ENCODE measurements at places on chromosomes 5 and 9.
A peak's percentile ranks its signal among the peaks of the same experiment; 100 is the strongest.

DNA sequence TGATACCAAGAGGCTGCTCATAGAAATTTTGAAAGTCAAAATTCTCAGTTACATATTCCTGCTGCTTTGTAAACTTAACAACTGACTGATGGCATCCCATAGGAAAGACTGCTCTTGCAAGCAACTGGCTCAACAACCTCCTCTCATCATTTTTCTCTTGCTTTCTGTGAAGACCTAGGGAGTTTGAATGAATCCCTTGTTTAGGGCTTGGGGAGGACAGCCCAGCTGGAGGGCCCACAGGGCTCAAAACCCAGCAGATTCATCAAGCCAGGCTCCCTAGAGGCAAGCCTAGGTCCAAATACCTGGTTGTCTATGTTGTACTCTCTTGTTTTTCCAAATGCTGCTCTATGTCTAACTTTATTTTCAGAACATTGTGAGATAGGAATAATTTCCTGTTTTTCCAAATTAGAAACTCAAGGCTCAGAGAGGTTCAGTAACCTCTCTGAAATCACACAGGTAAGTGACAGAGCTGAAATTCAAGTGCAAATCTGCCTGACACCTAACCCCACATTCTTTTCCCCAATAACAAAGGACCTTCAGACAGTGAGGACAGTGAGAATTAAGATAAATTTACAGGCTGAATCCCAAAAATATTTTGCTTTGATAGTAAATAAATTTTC is 558.9 kb upstream of the KLF4 start:
- no peak for DNase-seq

DNA sequence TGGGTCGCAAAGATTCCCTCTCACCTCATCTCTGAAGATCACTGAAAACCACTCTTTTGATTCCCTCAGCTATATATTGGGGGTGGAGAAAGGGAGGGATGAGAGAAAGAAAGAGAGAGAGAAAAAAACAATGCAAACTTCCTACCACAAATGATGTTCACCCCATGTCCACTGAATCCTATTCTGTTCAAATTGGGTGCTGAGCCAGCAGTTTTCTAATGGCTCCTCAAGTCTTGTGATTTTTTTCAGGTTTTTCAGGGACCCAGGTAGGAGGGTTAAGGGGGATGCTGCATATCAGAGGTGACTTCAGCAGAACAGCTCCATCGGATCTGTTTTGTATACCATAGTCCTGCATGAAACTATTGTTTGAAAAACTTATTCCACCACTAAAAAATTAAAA is 95.9 kb downstream of the SH3TC2 start:
- no peak for DNase-seq

- DNase-seq = no peak
These were observed 55.5 kb downstream of the TENT4A start for GRCh38 chr5:6768590-6769230.

DNA sequence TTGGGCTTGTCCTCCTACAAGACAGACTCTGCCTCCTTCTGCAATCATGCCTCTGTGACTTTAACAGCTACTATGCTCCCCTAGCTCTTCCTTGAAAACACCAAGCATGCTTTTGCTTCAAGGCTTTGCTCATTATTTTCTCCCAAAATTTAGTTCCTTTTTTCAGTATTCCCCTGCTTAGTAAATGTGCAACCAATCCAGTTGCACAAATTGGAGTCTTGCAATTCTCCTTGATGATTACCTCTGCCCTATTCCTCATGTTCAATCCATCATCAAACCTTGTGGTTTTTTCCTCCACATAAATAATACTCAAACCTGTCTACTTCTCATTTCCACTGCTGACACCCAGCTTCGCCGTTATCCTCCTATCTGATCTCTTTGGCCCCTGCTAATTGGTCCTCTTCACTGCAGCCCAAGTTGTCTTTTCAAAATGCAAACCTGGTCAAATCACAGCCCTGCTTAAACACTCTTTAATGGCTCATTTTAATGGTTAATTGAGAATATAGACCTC is 296.3 kb downstream of the CWC27 start:
- DNase-seq = peak; percentile 31

GRCh38 chr9:98708933-98709911 is at the start of gene GABBR2:
GABBR2 (minus strand) TSS chr9:98708935; CDS start chr9:98708737, 198 bp downstream.
- DNase-seq = no peak

GRCh38 chr9:127873886-127874285 is 3.6 kb downstream of the AK1 start:
- DNase-seq = no peak

DNA sequence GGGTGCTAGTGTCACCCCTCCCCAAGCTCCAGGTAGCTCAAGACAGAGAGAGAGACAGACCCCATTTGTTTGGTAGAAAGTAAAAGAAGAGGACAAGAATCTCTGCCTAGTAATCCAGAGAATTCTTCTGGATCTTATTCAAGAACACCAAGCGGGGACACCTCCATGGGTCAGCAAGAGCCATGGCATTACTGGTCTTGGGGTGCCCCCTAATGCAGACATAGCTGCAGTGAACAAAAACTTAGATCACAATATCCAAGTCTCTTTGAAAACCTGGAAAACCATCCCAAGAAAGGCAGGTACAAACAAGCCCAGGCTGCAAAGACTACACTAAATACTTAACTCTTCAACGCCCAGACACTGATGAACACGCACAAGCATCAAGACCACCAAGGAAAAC is 29.9 kb upstream of the PDE4D start:
- DNase-seq = no peak

- no peak for DNase-seq
These were observed 36.6 kb downstream of the COL15A1 start for GRCh38 chr9:98980291-98980690.

DNA sequence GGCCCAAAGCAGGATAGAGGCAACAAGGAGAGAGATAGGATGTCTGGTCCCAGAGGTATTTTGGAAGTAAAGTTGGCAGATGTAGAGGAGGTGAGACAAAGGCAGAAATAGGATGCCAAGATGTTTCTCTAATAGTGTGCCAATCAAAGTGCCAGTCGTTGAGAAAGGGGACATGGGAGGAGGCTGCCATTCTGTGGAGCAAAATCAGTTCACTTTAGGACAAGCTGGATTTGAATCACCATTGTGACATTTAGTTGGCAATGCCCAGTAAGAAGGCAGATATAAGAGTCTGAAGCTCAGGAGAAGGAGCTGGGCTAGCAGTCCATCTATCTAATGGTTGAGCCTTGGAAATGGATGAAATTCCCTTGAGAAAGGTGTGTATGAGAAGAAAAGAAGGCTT is 53.8 kb downstream of the ADRB2 start:
- DNase-seq = no peak

DNA sequence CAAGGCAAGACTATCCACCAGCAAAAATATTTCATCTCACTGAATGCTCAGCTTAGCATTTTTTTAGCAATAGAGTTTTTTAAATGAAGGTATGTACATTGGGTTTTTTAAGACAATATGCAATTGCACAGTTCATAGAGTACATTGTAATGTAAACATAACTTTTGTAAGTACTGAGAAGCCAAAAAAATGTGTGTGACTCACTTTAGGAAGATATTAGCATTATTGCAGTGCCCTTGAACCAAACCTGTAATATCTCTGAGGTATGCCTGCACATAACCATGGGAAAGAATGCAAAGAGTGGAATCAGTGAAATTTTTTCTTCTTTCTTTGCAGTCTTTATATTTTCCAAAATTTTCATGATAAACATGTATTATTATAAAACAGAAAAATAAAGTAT is 1533.3 kb upstream of the WWC1 start:
- DNase-seq = no peak

GRCh38 chr5:137822158-137822764 is 45.4 kb upstream of the MYOT start:
- DNase-seq = peak; percentile 31

- no peak for DNase-seq
These were observed 138.2 kb downstream of the PIP5K1B start for GRCh38 chr9:68843239-68843638.

DNA sequence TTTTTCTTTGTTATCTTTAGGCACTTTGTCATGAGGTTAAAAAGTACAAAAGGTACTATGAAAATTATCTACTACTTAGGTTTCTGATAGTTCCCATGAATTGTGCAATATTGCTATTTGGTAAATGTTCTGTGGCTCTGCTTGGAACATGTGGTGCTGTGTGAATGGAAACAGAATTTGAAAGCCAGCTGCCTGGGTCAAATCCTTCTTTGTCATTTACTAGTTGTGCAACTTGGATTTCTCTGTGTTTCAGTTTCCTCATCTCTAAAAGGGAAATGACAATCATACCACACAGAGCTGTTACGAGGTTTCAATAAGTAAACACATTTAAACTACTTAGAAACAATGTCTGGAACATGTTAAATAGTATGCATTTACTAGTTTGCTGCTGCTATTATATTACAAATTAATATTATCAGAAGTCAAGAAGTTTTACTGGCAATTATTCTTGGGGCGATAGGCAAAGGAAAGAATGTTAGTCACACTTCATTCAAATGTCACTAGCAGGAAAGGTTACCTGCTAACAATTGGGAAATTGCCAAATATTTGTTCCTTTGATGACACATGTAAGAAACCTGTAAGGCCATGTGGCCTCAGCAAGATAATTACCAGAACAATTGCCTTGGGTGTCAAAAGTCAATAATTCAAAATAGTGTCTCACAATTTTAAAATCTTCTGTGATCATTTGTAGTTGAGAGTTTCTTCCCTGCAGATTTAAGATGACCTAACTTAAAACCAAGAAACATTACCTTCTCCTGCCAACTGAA is 184.8 kb downstream of the KIAA0825 start:
- DNase-seq = peak; percentile 96

- no peak for DNase-seq
These were observed 37.3 kb upstream of the ADRA1B start for GRCh38 chr5:159878988-159879471.

DNA sequence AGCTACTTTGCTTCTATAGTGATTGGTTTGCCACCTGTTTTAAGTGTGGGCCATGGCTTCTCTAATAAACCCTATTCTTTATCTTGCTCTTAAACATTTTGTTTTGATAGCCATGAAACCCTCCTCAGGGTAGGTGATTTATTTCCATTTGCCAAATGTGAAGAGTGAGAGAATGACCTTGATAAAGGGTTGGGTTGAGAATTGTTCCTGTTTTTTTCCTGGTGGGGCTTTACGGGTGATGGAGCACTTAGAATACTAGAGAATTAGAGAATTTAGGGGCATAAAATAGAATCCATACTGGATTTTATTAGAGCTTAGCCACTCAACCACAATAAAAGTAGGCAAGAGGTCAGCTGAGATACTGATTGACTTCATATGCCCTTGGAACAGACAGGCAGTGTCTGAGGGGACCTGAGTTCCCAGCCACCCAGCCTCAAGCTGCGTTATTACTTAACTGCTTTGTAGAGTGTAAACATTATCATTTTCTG is 68.9 kb downstream of the COMMD10 start:
- DNase-seq = no peak

GRCh38 chr5:32074401-32074800 is 99.7 kb downstream of the GOLPH3 start:
- no peak for DNase-seq

DNA sequence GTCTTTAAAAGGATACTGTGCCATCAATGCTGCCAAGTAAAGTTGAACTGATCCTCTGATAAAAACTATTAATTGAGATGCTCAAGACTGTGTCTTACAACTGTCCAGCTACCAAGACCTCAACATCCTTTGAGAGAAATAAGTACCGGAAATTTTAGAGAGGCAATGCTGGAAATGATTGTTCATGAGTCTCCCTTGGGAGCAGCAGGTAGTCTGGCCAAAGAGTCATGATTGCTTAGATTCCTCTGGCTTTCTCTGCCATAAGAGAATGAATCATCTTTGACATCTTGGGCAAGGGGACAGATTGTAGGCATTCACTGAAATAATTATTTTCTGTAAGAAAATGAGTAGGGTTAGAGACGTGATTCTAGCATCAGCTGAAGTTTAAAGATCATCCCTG is 466.6 kb upstream of the DAB2 start:
- no peak for DNase-seq

DNA sequence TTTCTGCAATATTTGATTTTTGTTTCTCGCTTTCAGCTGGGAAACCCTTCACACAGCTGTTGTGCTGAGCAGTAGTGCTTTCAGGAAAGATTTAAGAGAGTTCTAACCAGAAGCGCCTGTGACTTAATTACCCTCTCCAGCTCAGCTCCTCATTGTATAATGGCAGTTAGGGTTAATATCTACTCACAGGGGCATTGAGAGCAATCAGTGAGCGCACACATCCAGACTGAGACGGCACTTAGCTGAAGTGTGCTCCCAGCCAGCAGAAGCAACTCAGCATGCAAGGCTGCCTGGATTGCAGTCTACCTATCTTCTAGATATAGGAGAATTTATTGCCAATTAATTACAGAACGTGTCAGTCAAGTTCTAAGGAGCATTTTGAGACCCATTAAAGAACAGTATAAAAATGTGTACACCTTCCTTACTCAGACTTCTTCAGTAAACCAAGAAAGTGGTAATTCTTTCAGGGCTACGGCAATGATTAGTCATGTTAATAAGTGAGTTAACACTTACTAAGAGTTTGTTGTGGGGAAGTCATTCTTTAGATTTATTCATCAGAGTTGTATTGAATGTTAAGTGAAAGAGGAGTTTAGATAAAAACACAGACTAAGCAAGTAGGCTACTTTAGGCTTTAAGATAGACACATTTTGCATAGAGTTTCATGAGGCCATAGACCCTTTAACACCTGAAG is 111.7 kb upstream of the PCAT7 start:
- no peak for DNase-seq

DNA sequence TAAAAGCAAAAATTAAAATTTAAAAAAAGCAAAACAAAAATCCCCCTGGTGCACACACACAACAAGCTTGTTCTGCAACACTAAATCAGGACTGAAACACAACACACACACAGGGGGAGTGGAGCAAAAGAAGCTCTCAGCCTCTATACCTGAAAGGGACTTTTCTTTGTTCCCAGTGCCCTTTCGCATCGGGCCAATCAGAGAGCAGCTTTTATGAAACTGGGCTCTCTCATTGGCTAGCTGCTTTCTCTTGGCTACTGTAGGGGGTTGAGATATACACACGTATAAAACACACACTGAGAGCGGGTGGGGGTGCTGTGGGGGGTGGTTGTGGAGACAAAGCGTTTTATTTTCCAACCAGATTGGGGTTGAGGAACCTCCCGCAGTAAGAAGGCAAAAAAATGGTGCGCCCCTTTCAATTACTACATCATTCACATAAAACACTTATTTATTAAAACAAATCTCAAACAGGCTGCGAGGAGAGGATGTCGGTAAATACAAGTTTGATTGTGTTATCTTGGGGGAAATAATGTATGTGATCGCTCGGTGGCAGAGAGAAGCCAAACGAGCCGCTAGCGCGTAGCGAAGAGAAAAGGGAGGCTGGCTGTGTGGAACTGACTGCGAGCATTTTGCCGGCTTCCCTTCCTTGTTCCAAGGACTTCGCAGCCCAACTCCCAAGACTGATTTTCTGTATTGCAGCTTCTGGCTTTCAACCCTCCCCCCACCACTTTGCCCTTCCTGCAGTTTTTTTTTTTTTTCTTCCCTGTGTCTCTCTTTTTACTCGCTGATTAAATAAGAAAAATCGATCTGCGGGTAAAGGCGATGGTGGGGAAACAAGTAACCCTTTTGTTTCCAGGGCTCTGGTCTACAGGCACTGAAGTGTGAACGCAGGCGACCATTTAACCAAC is 2.5 kb upstream of the ZNF608 start:
- peak; percentile 31 for DNase-seq
